ENCODE measurements at places on chromosomes 2 and 18.

DNA sequence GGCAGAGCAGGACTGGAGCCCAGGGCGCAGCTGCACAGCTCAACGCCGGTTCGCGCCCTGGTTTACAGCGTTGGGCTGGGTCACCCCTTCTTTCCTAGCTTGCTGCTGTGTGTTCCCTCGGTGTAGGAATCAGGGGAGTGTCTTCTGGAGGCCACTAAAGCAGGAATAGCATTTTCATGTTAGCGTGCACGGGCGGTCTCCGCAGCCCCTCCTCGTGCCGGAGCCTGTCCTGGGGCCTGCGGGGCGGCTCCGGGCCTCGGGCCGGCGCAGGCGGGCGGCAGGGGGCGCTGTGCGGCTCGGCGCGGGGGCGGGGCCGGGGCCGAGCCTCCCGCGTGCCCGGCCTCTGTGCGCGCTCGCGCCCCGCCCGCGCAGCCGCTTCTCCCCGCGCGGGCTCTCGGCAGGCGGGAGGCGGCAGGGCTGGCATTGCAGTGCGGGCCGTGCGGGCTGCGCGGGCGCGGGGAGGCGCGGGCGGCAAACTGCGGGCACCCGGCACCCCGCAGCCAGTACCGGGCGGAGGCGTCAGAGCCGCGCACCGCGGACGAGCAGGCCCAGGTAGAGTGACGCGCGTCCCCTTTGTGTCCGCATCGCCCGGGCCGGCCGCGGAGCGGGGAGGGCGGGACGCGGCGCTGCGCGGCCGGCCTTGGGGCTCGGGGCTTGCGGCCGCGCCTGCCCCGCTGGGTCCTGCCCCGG, at the start of gene RNF144A:
Gene RNF144A, plus strand, starts transcription at position 342 of the 690 bp plus-strand sequence. CDS start 79,515 bp downstream, outside the sequence.
- peak; percentile 73 for DNase-seq

- no peak for DNase-seq
Observed at GRCh38 chr18:27136208-27136535, 48.9 kb downstream of the CHST9 start.

- DNase-seq, result no peak
Observed at GRCh38 chr2:120589771-120590608, 145.7 kb upstream of the GLI2 start.

DNA sequence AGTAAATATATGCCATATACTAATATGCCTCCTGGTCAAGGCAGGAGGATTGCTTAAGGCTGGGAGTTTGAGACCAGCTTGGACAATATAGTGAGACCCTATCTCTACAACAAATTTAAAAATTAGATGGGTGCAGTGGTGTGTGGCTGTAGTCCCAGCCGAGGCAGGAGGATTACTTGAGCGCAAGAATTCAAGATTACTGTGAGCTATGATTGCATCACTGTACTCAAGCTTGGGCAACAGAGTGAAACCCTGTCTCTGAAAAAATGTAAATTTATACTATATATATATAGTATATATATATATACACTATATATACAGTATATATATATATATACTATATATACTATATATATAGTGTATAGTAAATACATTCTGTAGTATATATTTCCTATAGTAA, 30.0 kb upstream of the NPC1 start:
- DNase-seq, result no peak

- DNase-seq, result no peak
Observed at GRCh38 chr18:2510416-2510815, 60.9 kb downstream of the METTL4 start.

Data from activated naive CD4-positive, alpha-beta T cell treated with anti-CD3 and anti-CD28 coated beads, Interleukin-2, amount 10 ng/mL, durations not matched to agents 7 days and 5 days (primary cell).